Activated CD8-positive, alpha-beta memory T cell treated with anti-CD3 and anti-CD28 coated beads for 24 hours (primary cell): ENCODE measurements at places on chromosomes 2 and 18.

DNA sequence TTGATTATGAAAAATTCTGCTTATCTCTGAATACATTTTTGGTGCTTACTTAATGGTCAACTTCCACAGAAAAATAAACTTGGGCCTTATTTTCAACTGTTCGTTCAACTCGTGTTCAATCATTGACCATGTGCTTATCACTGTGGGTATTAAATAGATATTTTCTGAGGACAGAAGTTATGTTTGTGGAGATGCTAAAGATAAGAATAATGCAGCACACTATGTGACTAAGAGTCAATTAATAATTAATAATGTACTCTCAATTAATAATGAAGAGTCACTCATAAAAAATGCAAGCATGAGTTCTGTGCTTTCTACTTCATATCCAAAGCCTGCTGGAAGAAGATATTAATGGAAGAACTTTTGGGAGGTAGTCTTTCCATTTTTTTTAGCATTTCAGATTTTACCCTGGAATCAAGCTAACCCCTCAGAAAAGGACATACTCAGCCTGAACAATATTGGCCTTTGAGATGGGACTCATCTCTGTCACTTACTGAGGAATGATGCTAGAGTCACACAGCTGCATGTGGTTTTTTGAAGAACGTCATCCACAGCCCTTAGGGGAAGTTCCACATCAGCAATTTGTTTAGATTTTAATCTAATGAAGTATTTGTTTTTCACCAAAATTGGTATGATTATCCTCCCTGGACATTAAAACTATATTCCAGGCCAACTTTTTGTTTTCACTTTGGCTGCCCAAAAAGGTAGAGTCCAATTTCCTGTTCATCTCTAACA lies 191.9 kb upstream of the CRIM1 start:
- DNase-seq, result no peak

DNA sequence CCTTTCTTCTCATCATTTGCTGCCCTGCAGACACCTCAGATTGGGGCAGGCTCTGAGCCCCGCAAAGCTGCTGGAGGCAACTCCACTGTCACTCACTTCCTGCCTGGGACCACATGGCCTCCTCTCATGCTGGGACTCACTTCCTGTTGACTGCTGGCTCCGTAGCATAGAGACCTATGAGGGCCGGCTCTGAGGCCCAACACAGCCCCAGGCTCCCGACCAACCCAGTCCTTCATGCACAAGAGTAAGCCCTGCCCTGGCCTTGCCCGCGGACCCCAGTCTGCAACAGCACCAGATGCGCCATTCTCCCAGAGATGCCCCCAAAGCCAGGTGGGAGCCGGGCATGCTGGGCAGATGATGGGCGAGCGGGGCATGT lies 55.7 kb downstream of the DNMT3A start:
- DNase-seq, result peak; percentile 85

DNA sequence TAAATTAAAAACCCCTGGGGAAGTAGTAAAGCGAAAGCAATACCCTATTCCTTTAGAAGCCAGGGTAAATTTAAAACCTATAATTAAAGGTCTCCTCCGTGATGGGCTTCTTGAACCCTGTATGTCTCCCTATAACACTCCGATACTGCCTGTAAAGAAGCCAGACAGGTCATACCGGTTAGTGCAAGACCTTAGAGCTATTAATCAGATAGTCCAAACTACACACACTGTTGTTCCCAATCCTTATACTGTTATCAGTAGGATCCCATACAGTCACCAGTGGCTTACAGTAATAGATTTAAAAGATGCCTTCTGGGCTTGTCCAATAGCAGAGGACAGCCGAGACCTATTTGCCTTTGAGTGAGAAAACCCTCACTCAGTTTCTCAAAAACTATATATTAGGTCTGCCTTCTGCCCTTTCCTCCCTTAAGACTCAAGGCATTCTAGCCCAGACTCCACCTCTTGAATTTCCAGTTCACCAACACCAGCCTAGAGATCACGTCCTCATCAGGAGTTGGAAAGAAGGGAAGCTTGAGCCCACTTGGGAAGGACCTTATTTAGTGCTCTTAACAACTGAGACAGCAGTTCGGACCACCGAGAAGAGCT lies 12.4 kb upstream of the SAP130 start:
- no peak for DNase-seq

DNA sequence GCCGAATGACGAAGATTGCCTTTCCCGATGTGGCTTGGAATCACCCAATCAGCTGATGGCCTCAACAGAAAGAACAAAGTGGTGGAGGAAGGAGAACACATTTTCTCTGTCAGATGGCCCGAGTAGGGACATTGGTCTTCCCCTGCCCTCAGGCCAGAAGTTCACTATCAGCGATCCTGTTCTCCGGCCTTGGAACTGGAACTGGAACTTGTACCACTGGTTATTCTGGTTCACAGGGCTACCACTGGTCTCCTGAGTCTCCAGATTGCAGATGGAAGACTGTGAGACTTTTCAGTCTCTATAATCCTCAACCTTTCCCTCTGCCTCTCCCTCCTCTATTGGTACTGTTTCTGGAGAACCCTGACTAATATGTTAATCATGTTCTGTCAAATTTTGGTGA lies 180.4 kb downstream of the ANKRD30B start:
- DNase-seq, result peak; percentile 5

GRCh38 chr2:3588084-3588483 lies 6.8 kb upstream of the COLEC11 start:
- no peak for DNase-seq

GRCh38 chr2:10721396-10722251 lies at the start of gene ATP6V1C2:
ATP6V1C2 (plus strand) TSS chr2:10721630; CDS start chr2:10722850, 1,220 bp downstream.
- peak; percentile 57 for DNase-seq

DNA sequence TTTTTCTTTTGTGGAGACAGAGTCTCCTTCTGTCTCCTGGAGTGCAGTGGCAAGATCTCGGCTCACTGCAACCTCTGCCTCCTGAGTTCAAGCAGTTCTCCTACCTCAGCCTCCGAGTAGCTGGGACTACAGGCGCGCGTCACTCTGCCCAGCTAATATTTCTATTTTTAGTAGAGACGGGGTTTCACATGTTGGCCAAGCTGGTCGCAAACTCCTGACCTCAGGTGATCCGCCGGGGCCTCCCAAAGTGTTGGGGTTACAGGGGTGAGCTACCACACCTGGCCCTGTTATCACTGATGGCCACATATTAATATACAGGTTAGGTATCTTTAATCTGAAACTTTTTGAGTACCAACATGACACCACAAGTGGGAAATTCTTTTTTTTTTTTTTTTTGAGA lies 3.4 kb downstream of the MRPL35 start:
- no peak for DNase-seq

GRCh38 chr2:221112744-221113143 lies 459.4 kb downstream of the EPHA4 start:
- DNase-seq, result no peak

DNA sequence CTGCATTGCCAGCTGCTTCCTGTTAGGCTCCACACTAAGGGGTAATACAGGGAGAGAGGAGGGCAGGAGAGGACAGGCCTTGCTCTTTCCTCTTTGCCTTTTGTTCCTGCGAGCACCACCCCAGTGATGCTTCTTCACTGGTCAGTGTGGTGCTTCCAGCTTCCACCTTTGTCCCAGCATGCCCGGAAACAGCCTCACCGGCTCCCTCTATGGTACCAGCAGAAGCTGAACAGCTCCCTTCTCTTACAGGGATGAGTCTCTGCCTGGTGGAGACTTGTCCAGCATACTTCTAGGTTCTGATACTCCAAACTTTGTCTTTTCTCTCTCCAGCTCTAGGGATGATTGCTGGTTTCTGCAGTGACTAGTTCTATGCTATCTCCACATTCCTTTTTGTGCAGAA lies 413.3 kb downstream of the TSN start:
- DNase-seq, result no peak

GRCh38 chr2:162261032-162261945 lies 18.0 kb upstream of the FAP start:
- DNase-seq, result no peak

DNA sequence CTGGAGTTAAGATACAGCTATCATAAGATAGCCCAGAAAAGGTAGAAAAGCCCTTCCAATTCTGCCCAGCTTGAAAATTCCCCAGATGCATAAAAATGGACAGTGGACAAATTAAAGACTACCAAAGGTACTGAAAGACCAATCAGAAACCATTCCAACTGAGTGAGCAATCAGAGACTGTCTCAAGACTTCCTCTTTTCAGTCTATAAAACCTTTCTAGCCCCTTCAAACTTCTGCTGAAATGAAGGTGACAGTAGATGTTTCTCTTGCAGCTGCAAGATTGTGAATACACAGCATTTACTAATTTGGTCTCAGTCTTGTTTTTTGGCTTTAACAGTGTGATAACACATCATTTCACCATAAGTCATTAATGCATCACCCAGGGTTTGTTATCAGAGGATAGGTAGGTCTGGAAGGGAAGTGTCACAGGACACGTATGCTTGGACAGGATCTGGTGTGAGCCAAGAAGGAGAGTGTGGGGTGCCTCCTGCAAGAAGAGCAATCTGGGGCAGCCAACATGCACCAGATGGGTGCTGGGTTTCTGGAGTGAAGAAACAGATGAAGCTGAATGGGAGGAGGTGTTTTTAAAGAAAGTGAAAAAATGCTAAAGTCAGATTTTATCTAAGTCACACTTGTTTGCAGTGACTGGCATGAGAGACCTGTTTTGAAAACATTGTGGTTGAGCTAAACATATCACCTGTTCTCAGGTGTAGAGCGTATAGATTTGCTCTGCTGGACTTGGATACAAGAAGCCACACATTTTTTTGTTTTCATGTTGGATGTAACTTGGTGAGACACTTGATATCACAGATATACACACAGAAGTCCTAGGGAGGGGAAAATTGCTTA lies 75.3 kb upstream of the DDX18 start:
- DNase-seq, result no peak

DNA sequence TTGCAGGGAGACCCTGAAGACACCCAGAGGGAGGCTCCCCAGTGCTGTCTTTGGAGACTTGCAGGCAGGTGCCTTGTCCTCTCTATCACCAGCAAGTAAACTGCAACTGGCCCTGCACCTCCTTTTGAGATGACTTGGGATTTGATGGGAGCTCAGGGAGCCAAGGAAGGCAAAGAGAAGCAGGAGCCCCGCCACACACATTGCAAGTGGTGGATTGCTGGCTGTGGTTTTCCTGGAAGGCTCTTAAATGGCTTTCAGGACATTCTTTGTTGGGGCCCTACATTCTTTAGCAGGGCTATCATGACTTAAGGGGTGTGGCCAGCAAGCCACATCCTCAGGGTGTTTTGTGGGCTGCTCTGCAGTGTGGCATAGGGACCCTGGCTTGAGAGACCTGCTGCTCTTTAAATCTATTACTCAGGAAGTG lies 39.9 kb upstream of the CDC42EP3 start:
- no peak for DNase-seq

DNA sequence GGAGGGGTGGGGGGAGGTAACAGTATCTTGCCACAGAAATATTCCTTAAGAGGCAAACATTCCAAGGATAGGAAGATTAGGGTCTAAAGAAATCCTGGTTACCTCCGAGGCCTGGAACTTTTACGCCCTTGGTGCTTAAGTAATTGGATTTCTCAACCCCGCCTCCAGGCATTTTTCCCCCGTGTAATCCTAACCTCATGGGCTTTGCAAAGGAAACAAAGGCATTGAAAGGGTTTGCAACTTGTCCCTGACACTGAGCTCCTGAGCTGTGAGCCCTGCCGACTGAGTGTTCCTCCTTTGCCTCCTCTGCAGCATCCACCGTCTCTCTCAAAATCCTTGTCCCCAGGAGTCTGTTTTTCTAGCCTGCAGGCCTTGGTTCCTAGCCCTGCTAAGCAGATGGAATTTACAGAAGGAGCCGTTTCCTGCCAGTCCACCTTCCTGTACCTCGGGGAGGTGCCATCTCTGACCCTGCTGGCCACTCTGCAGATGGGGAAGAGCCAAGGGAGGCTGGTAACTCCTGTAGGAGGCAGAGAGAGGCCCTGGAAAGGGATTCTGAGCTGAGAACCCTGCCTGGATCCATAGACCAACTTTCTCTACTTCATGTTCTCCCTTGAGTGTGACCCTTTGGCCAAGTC lies 24.2 kb downstream of the TET3 start:
- peak; percentile 32 for DNase-seq

DNA sequence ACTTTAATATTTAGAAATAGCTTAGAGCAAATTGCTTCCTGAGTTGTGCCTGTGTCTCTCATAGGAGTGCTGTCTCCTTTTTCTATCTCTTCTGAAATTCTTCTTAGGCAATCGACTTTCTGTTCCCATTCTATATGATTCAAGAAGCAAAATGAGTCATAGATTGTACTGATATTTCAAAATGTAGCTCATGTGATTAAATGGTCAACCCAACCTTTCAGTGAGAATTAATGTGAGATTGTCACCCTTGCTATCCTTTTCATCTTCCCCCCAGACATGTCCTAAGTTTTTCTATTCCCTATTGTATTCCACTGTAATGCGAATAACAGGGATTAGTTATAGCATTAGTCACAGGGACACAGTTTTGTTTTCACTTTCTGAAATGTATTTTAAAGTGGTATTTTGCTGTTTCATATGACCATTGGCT lies 413.6 kb downstream of the THSD7B start:
- no peak for DNase-seq

- no peak for DNase-seq
Measured at GRCh38 chr2:156472686-156473085, 36.5 kb downstream of the GPD2 start.

DNA sequence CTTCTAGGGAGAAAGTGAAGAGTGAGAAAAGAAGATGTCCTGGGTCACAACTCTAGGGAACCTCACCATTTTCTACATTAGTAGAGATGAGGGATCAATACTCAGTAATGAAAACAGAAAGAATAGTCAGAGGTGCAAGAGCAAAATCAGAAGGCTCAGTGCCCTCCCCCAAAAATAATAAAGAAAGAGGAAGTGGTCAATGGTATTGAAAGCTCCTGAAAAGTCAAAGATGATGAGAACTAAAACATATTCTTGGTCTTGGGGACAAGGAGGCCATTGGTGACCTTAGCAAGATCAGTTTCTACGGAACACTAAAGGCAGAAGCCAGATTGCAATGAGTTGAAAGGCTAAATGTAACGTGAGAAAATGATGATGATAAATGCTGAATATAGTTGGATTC lies 24.5 kb upstream of the MYO1B start:
- DNase-seq, result no peak

- DNase-seq, result no peak
Measured at GRCh38 chr2:14132386-14132785, 500.1 kb upstream of the LRATD1 start.
